Stimulated activated CD4-positive, alpha-beta T cell treated with anti-CD3 and anti-CD28 coated beads, Interleukin-1b, Interleukin-23, amount 100 ng/mL, for 1 hour (primary cell): ENCODE measurements at places on chromosomes 7 and 10.

GRCh38 chr10:5545778-5546710 is 21.3 kb downstream of the CALML3 start:
- DNase-seq, result no peak

- DNase-seq, result no peak
Measured at GRCh38 chr10:12186323-12186722, 9.4 kb downstream of the NUDT5 start.

DNA sequence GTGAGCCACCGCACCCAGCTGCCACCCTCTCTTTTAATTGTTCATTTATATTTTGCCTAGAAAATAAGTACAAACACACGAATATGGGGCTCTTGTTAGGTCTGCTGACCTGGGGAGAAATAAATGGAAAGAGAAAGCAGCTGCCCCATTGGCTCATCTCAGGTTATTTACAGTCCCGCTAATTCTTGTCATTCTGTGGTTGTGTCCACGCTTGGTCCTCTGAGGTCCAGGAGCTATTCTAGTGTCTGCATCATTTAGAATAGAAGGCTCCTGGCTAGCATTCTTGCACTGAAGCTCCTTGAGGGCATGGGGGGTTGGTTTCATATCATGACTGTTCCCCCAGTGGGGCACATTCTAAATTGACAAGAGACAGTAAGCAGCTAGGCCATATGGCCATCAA is 128.5 kb downstream of the TACC2 start:
- no peak for DNase-seq

DNA sequence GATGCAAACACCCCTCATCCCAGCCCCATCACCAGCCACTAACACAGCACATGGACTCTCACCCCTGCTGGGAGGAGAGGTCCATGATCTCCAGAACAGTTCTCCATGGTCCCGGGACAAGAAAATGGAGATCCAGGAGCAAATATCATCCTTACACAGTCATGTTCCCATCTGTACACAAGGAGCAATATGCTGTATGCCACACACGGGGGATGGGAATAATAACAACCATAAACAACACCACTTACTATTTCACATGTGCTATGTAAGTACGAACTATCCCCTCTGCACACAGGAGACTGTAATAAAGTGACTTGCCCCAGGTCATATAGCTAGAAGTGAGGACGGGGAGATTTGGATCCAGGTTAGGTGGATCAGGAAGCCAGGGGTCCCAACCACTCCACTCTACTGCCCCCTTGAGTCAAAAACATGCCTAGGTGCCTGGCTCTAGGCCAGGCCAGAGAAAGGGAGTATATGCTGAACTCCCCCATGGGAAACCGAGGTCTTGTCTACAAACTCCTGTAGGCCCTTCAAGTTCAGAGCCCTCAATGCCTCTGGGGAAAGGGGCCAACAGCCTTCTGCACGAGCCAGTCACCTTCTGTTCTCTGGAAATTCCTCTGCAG is 34.1 kb downstream of the LRRC20 start:
- no peak for DNase-seq

DNA sequence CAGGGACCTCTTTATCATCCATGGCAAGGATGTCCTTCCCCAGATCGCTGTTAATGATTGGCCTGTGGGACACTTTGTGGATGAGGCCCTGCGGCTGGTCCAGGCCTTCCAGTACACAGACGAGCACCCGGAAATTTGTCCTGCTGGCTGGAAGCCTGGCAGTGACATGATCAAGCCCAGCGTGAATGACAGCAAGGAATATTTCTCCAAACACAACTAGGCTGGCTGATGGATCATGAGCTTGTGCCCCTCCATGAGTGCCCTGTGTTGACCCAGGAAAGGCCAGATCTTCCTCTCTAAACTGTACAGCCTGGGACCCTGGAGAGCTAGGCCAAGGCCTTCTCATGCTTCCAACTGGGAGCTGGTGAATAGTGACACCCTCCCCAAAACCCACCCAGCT is 124.1 kb downstream of the CUL2 start:
- DNase-seq, result no peak

GRCh38 chr7:136036336-136036735 is 59.2 kb upstream of the MTPN start:
- no peak for DNase-seq

GRCh38 chr10:51892965-51893658 is 193.7 kb upstream of the CSTF2T start:
- no peak for DNase-seq
